Esophagus muscularis mucosa (tissue), 4 donors: ENCODE measurements at places on chromosomes 11 and 22.

DNA sequence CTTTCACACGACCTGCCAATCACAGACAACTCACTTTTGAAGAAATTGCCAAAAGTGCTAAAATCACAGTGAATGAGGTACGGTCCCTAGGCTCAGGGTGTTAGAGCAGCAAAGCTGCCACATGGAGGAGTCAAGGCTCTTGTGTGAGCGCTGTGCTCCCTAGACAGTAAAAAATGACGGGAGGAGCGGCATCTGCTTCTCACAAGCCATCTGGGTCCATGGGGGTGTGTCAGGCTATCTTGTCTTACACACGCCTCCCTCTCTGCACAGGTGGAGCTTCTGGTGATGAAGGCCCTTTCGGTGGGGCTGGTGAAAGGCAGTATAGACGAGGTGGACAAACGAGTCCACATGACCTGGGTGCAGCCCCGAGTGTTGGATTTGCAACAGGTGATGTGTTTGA lies 14.8 kb downstream of the PSMD13 start:
- DNase-seq, result no peak

DNA sequence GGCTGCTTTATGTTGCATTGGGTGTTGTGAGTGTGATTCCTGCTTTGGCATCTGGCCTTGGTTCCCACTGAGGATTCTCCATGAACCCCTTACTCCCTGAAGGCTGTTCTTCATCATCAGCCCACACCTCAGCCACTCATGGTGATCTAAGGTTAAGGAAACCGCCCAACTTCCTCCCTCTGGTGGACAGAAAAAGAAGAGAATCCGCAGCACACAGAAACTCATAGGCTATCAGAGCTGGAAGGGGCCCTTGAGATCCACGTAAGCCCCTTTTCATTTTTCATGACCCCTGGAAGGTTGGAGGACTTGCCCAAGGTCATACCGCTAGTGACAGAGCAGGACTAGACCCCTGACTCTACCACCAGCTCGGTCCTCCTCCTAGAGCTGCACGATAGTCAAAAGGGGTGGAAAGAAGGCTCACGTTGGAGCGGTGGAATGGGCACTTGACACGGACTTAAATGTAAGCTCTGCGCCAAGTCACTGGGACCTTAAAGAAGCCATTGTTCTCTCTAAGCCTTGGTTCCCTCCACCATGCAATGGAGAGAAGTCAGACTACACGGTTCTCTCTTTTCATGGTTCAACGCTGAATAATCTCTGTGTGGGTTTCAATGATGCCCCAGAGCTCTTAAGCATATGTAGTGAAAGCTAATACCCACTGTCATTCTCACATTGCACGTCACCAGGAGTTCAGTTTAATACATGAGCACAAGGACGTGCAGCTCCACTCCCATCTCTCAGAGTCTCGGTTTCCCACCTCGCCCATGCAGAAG lies 83.6 kb upstream of the CRTAM start:
- no peak for DNase-seq

DNA sequence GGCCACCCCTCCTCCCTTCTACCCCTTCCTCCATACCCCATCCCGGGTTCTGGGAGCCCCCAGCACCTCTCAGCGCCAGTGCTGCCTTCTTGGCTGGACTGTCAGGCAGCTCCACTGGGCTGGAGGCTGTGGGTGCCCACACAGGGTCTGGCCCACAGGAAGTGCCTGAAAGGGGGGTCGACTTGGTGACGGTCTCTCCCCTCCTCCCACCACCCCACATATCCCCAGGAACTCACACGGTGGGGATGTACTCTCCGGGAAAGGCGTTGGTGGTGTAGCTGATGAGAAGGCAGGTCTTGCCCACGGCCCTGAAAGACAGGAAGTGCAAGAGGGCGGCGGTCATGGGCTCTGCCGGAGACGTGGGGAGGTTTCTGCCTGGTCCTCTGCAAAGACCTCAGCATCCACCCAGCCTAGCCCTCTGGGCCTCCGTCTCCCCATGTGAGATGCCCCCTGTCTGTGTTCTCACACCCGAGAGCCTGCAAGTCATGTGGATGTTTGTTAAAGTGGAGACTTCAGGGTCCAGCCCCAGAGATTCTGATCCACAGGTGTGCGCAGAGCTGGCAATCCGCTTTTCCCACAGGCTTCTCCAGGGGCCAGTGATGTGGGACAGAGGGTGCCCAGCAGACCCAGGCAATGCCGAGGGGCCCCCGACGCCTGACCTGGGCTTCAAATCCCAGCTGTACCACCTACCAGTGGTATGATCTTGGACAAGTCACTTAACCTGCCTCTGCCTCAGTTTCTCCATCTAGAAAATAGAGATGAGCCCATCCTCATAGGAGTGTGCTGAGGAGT lies 2.5 kb downstream of the RAC2 start:
- DNase-seq, result no peak

- no peak for DNase-seq
Measured at GRCh38 chr11:206526-207207, 532 bp downstream of the BET1L start.

DNA sequence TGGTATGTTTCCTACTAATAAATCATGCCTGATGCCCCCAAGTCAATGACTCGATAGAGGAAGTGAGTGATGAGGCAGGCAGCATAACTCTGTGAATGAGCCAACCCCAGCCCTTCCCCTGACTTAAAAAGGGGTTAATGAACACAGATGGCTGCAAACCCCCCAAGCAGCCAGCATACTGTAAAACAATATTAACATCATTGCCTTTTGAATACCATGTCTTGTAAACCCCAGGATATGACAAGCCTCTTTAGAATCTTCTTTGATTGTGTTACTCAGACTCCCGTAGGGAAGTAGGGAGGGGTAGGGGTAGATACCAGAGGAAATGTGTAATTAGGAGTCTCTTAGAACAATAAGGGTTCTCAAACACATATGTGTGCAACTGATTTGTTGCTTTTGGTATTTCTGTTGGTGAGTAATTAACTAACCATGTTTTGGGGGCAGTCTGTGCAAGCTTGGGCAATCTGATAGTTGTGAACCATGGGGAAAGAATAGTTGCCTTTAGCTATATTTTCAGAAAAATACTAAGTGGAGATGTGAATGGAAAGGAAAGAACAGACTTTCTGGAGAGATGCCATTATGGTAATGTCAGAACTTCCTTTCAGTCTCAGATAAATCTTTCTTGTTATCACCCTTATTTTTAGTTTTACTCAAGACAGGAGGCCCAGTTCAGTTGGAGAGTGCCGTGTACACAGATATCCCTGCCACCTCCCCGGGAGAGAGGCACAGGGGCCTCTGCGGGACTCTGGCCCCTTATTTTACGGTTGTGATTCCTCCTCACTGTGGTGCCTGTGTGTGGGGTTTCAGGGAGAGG lies 701.8 kb downstream of the NTM start:
- no peak for DNase-seq

- DNase-seq, result no peak
Measured at GRCh38 chr11:30526558-30526957, 59.6 kb downstream of the MPPED2 start.

GRCh38 chr11:131218542-131218941 lies 151.9 kb upstream of the NTM start:
- no peak for DNase-seq

DNA sequence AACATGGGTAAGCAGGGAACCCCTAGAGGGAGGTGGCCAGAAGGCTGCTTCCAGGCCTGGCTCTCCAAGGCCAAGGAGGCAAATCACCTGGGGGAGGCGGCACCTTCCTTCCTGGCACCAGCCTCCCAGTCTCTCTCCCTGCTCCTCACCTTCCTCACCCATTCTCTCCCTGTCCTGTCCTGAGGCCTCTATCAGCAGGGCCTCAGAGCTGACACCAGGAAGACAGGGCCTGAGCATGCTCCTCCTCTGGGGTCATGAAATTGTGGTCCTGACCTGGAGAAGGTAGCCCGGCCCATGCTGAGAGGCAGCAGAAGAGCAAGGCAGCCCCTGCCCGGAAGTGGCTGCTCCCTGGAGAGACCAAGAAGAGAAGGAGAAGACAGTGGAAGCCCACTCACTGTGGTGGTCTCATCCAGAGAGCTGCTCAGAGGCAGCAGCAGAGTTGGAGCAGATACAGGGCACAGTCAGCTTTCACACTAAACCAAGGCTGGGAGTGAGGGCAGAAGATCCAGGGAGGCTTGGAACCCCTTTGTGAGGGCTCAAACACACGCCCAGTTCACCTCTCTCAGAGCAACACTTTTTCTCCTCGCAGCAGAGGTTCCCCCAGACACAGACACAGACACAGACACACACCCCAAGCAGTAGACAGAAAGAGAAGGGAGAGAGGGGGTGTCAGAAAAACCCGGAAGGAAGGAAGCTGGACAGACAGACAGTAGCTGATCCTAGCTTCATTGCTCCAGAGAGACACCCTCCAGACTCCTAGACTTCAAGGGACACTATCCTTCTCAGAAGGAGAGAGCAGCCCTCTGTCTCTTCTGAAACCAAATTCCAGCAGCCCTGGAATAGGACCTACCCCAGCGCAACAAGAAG lies 1.8 kb downstream of the BCL9L start:
- no peak for DNase-seq
